Calu3 (cell line): ENCODE measurements at places on chromosomes 11 and 22. TPM values are rescaled to one million over a fixed set of nuclear protein-coding genes. Genes with fewer than 3 reads are reported as not detected.

Gene LMNTD2
- total RNA-seq, result 7.2 and 7.8 TPM in 2 replicates

Gene C11orf97
- total RNA-seq, result not detected in 2 replicates

Gene TBCEL
- total RNA-seq, result 0.80 and 0.88 TPM in 2 replicates

Gene COPB1
- 92.1 and 95.5 TPM in 2 replicates for total RNA-seq

- DNase-seq, result no peak
Observed at GRCh38 chr11:104320097-104320496, 156.2 kb upstream of the PDGFD start.

GRCh38 chr11:71322192-71322735 lies 69.9 kb upstream of the SHANK2 start:
- DNase-seq, result no peak

GRCh38 chr11:66332371-66333219 lies 3.6 kb downstream of the RIN1 start:
- DNase-seq, result no peak

DNA sequence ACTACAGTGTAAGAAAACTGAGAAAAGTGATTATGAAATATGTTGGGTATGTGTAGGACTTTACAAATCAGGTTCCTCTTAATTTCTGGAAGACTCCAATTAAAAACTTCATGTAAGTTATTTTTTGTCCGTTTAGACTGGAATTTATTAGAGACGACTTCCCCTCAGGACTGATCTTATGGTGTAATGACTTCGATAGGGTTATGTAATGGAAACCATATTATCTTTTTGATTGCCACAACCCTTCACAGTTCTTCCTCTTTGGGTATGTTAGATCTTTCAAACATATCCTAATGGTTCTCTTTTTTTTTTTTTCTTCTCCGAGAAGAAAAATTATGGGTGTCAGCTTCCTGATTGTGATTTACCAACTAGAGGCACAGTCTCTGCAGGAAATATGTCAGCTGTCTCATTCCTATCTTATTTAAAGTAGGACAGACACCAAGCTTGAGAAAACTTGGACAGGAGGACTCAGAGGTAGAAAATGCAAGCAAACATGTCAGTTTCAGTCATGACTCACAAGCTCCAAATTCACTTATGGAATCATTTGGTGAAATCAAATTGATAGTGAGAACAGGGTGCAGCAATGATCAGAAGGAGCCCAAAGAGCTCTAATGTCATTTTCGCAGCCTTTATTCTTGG lies 11.1 kb upstream of the LDLRAD3 start:
- DNase-seq, result no peak

DNA sequence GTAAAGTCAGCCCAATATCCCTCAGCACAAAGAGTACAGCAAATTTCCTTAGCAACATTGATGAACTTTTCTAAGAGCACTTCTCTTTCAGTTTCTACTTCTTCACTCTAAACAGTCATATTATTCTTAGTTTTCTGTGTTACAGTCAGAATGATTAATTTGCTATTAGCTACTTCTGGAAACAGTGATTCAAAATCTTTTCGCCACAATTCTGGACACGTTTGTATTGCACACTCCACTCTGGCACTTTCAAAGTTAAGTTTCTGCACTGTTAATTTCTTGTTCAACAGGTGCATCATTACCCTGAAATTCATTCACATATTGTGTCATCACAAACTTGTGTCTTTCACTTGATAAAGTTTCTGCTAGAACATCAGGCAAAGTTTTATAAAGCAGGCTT lies 22.5 kb downstream of the ABTB2 start:
- no peak for DNase-seq

DNA sequence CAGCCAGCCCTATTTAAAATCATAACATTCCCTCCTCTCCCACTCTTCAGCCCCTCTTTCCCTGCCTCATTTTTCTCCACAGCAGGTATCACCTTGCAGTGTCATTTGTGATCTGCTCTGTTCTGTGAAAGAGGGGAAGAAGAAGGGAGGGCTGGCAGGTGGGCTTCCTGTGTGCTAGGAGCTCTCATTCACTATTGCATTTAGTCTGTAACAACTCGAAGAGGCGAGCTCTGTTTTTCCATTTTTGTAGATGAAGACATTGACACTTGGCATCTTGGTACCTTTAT lies 52.1 kb upstream of the CRYBB3 start:
- no peak for DNase-seq

- DNase-seq, result no peak
Observed at GRCh38 chr11:72378704-72379383, 55.5 kb downstream of the CLPB start.
